GM12892 (cell line): ENCODE measurements at places on chromosomes 6 and 20.

DNA sequence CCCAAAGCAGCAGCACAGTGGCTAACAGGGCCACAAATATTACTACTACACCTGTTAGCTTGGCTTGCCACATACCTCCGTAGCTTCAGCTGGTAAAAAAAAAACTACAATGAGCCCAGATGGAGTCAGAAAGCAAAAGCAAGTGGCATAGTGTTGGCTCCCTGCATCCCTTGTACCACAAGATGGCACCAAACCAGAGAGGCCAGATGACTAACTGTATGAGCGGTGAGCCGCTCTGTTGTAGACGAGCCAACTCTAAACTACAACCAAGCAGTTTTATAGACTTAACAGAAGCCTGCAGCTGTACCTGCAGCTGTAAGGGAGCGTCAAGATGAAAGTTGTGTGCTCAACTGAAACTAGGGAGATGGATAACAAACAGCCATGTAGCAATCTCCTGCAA, 84.5 kb upstream of the MCHR2 start:
- DNase-seq: no peak

DNA sequence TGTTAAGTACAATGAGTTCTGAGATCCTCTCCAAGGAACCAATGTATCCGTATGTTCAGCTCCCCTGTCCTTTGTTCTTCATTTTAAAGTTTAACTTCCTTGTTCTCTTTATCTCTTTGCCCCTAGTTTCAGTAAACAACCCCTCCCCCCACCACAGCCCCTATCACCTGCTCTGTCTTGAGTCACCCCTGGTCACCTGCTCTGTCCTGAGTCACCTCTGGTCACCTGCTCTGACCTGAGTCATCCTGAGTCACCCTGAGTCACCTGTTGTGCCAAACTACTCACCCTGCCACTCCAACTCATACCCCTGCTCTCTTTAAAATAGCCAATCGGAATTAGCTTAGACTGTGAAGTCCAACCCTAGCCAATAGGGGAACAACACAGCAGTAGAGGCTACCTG, 288.7 kb upstream of the CDYL start:
- DNase-seq: no peak

DNA sequence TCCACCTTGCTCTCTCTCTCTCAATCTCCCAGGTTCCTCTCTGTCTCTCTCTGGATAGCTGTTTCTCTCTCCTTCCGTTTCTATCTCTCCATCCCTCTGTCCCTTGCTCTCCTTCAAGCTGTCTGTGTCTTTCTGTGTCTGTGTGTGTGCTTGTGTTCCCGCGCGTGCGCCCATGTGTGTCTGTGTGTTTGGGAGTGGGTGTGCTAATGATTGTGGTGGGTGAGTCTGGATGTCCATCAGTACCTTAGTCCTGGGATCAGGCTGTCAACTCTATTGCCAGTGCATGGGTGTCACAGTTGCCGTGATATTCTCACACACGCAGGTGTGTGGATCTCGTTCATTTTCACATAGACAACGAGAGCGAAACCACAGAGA, 1380.6 kb upstream of the DEFB115 start:
- DNase-seq: no peak

DNA sequence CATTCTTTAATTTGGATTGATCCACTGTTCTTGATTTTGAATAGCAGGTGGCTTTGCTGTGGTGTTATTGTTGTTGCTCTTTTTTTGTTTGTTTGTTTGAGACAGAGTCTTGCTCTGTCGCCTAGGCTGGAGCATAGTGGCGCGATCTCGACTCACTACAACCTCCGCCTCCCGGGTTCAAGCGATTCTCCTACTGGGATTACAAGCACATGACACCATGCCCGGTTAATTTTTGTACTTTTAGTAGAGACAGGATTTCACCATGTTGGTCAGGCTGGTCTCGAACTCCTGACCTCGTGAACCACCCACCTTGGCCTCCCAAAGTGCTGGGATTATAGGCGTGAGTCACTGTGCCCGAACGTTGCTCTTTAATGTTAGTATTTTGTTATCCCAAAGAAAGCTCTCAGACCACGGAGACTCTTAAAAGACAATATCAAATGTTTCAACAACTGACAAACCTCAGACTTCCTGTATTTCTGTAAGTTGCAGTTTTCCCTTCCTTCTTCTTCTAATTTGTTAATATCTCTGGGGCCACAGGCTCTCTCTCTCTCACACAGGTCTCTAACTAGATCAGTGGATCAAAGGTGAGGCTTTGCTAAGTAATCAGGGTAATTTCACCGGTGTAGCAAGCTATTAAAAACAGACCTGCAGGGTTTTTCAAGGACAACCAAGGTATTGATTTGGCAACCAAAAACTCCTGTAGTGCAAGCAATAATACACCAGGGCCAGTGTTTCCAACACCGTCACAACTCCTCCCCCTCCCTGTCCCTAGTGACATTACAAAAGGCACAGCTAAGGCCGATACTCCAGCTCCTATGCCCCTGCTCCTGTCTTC, 48.8 kb upstream of the ZNF217 start:
- DNase-seq: no peak

- no peak for DNase-seq
Observed at GRCh38 chr6:106568530-106568929, 60.8 kb downstream of the RTN4IP1 start.

GRCh38 chr6:81906041-81906440, 153.6 kb upstream of the TENT5A start:
- no peak for DNase-seq

DNA sequence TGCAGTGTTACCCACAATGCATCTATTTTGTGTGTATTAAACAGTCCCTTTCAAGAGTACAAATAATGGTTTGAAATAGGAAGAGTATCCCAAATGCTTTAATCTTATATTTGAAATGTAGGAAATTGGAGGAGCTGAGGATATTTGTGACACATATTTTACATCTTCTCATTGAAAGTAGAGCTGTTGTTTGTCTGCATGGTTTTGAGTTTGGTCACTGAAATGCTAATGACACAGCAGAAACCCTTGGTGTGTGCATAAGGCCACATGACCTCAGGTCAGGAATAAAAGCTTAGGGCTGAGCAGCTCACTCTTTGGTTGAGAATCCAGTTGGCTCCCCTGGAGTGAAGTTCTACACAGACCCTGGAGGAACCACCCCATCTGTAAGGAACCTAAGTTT, 49.8 kb downstream of the TPD52L1 start:
- DNase-seq: no peak

GRCh38 chr6:128483472-128484135, 36.8 kb downstream of the PTPRK start:
- no peak for DNase-seq

GRCh38 chr6:96725296-96725695, 112.0 kb downstream of the GPR63 start:
- DNase-seq: no peak

DNA sequence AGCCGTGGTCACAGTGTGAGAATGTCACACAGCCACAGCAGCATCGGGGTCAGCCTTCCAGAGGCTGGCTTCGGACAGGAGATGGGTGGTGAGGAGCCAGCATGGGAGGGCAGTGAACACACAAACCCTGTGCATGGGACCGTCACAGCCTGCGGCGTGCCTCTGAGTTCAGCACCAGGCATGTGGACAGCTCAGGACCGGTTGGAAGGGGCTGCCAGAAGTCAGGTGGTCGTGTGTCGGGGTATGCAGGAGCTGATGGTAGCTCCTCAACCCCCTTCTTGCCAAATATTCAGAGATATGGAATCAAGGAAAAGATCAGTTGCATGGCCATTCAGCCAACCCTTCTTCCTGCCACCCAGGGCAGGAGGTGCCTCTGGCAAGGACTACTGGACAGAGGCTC, 28.2 kb downstream of the MYT1 start:
- no peak for DNase-seq

DNA sequence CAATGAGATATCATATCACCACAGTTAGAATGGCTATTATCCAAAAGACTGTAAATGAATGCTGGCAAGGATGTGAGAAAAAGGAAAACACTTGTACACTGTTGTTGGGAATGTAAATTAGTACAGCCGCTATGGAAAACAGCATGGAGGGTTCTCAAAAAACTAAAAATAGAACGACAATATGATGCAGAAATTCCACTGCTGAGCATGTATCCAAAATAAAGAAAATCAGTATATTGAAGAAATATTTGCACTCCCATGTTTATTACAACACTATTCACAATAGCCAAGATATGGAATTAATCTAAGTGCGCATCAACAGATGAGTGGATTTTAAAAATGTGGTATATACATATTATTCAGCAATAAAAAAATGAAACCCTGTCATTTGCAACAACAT, 898.9 kb upstream of the MAN1A1 start:
- DNase-seq: no peak

DNA sequence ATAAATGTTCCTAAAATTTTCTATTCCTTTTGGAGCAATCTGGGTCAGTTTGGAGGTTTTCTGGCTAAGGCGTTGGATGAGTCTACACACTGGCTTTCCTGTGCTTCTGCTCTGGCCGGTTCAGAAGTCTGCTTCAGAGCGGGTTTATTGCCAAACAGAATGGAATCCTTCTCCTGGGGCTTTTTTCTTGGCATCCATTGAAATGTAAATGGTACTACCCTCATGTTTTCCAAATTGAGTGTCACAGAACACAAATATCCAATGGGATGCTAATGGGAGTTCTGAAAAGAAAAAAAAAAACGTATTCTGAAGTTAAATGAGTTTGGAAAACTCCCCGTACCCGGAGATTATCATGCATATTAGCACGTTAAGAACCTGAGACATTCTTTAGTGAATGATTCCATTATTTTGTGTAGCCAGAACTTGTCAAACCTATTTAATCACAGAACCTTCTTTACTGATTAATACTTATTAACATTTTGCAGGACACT, 930.3 kb downstream of the QKI start:
- DNase-seq: no peak

DNA sequence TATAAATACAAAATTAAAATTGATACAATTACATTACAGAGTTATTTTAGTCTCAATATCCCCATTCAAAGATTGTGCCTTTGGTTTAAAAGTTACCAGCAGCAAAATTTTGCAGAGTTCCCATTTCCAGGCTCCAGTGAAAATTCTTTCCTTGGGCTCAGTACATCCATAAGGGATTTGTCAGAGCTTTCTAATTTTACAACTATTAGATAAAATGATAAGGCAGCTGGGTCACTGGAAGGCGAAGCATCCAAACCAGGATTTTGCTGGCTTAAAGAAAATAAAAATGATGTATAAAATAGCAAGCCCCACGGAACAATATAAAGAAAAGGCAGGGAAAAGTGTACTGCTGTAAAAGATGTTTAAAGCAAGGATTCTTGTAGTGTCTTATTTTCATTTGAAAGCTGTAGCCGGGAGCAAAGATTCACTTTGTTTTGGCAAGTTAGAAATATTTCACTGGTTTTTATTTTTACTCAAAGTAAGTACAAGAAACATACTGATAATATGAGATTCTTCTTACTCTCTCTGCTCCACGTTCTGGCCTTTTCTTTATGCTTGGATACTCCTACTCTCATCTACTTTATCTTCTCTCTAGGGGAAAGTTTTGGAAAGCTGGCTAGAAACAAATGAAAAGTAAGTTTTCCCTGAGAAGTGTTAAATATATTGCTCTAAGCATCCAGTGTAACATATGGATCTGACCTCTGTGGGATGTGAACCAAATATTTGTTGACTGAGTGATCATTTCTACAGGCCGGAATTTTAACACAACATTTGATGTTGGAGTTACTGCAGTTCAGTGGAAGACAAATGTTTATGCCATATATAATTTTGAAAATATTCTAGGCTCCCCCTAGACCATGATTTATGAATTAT, 488.4 kb downstream of the PHF3 start:
- no peak for DNase-seq

- no peak for DNase-seq
Observed at GRCh38 chr6:27829453-27830211, 82.6 kb downstream of the OR2B2 start.

- no peak for DNase-seq
Observed at GRCh38 chr20:5484926-5485325, 168.2 kb upstream of the PROKR2 start.

DNA sequence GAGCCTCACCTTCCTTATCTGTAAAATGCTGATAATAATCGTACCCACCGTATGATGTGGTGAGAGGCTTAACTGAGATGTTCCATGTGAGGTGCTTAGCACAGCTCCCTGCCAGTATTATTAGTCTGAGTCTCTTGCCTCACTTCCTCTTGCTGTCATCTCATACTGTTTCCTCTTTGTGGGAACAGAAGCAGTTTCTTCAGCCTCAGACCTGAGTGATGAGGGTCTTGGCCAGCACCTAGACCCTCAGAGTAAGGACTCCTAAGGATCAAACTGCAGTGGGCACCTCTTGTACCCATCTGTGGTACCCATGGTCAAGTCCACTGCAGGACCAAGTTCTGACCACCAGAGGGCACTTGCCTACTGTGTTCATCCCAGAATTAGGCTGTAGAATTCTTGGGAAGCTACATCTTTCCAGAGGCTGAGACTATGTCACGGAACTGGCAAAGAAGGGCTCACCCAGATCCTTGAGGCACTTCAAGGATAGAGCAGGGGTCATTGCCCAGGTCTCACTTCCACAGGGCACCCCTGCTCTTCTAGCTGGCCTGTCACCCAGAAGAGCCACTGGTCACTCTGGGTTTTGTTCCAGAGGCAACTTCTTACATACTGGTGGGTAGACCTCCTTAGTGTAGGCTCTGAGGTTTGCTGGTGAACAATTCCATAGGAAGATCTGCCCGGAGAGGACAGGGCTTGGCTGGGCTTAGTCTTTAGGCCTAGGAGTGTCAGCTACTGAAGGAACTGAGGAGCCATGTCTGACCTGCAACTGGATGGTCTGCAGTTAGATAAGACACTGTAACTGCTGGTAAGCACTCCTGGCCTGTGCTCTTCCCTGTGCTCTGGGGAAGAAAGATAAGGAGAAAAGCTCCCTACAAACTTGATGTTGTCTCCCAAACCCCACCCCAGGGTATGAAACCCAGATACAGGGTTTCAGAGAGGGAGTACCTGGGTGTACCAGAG, 20.6 kb upstream of the SGK2 start:
- DNase-seq: no peak

DNA sequence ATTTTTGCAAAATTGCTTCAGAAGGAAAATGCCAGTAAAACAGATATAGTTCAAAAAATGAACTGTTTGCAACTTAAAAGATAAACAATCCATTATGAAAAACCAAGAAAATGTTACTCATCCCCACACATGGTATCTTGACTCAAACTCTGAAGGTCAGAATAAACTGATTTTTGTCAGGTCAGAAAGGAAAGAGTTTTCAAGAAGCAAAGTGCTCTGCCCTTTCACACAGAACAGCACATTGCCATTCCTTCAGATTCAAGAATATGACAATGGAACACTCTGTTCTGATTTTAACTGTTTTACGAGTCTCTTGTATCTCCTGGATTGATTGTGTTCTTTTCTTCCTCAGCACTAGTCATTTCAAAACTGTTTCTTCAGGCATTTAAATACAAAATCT, 33.8 kb upstream of the NT5E start:
- DNase-seq: no peak

DNA sequence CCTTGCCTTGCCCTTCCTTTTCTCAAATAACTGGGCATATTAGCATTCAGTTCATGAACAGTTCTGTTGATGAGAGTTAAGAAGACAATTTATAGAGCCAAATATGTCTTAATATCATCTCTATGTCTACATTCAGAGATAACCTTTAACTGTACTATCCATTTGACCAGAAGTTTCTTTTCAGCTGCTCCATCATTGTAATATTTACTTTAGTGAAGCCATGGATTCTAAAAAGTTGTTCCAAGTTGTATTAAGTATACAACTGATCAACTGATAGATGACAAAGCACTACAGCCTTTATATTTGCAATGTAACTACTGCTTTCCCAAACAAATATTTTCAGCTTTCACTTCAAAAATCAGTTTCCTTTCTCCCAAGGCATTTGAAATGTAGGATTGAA, 1252.7 kb downstream of the EPHA7 start:
- DNase-seq: no peak

GRCh38 chr6:139235661-139236060, 56.1 kb downstream of the TXLNB start:
- DNase-seq: no peak
